Fibroblast of gingiva (primary cell): ENCODE measurements at places on chromosomes 5 and 9.

DNA sequence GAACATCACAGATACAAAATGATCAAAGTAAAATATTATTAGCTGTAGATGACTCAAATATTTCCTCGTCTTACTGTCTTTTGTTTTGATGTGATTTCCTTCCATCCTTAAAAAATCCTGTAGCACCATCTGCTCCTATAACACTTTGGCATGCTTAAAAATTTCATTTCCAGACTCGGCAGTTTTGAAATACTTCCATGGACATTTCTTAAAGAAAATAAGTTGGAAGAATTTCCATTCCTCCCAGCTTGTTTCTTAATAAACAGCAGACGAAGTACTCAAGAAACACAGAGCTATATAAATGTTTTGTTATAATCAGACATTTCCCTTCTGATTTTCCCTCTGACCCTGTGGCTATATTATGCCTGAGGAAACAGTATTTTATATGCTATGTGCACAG lies 41.2 kb upstream of the SVEP1 start:
- DNase-seq: peak; percentile 67

DNA sequence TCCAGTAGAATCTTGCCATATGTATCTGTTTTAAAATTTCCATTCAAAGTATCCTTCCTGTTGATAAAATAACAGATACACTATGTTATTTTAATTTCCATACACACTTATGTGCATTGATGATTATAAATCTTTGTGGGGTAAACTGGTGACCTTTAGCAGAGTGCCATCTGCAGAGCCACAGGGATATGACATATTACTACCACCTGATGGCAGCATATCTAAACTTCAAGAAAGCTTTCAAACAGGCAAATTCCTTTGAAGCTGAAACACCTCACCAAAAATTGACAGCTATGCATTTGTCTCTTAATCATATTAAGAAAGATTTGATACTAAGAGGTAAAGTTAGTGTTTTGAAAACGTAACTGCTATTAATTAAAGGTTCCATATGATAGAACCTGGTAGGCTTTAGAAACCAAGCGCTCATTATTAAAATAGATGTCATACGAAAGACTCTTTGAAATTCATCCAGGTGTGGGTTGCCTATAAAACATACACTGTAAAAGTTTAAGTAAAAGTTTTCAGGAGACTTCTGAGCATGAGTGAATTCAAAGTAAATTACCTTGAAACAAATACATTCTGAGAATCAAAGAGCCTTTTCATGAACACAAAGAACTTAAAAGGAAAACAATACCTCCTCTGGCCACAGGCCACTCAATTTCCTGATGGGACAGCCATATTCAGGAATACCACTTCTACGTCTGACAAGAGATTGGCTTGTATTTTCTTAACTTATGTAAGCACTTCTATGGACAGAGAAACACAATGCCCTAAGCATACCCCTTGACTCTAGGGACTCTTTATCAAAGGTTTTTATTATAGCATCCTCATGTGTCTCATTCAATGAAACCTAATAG lies 93.3 kb downstream of the KIAA0825 start:
- peak; percentile 41 for DNase-seq

GRCh38 chr5:60700416-60700757 lies 421 bp upstream of the DEPDC1B start:
- no peak for DNase-seq

DNA sequence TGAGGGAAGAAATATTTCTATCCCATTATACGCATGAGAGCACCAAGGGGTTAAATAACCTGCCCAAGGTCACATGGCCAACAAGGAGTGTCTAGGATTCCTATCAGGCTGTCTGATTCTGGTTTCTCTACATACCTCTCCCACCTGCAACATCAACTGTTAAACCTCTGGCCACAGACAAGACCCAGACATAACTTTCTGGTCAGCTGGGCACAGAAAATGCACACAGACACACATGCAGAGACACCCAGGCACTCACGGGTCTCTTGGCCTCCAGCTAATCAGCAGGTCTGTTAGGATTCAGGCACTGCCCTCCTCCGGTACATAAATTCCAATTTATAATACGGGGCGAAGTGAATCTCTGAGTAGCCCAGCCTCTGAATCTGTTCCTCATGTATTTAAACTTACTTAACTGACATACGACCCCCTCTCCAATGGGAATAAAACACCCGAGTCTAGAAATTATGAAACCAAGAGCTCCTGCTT lies 1.5 kb downstream of the SEPTIN8 start:
- no peak for DNase-seq

DNA sequence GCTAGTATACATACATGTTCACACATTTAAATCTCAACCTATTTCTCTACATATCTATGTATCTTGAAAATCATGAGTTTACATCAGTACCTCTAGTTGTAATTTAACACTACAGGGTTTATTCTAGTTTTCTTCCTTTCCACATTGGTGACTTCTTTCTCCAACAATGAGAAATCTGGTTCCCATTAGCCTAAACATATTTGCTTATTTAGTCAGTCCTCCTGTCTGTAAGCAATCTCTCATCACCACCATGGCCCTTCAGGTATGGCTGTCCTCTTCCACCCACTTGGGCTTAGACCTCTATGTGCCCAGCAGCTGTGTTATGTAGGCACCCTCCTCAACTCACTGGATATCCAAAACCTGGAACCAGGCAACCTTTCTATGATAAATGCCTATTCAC lies 8.0 kb upstream of the SPATA31D1 start:
- DNase-seq: peak; percentile 43

DNA sequence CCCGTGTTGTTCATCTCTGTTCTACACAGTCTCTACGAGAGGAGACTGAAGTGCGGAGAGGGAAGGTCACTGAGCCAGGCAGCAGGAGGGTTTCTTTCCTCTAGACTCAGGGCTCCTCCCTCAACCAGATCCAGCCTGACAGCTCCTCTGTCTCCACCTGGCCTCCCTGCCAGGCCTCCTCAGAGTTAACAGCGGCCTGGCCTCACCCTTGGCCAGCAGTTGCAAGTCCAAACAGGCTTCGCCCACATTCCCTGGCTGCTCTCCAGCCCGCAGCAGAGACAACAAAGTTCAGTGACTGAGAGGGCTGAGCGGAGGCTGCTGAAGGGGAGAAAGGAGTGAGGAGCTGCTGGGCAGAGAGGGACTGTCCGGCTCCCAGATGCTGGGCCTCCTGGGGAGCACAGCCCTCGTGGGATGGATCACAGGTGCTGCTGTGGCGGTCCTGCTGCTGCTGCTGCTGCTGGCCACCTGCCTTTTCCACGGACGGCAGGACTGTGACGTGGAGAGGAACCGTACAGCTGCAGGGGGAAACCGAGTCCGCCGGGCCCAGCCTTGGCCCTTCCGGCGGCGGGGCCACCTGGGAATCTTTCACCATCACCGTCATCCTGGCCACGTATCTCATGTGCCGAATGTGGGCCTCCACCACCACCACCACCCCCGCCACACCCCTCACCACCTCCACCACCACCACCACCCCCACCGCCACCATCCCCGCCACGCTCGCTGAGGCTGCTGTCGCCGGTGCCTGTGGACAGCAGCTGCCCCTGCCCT lies at the start of gene HRCT1:
Gene HRCT1 (plus strand): TSS at position 291 of the 768 bp plus-strand sequence. CDS start 86 bp downstream, at position 377.
- peak; percentile 93 for DNase-seq

- DNase-seq: no peak
These were observed 551.6 kb downstream of the PRDM9 start for GRCh38 chr5:24059006-24059405.

DNA sequence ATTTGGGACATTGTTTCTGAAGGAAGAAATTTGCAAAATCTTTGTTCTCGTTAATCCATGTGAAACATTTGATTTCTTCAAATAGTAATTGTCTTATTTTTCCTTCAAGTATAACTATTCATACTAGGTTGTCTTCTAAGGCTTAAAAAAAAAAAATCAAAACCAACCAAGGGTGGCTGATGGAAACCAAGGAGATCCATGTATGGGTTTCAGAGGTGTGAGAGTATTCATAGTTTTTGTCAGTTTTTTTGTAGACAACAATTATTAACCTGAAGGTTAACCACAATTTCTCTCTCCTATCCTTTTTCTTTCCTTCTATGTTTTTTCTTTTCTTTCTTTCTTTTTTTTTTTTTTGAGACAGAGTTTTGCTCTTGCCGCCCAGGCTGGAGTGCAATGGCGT lies 35.4 kb downstream of the KDM4C start:
- DNase-seq: no peak

DNA sequence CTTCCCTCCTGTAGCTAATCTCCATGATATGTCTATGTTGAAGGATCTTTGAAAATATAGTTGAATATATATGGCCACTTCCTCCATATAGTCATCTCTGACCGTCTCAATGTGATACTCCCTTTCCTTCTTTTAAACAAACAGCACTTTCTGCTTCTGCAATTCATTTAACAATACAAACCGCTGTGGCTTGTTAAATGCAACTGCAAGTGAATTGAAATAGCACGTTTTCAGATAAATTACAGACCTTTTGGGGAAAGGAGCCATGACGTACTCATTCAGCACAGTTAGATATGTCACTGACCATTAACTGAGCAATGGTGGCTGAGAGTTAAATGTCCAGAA lies 82.5 kb downstream of the FBXO38 start:
- DNase-seq: no peak

DNA sequence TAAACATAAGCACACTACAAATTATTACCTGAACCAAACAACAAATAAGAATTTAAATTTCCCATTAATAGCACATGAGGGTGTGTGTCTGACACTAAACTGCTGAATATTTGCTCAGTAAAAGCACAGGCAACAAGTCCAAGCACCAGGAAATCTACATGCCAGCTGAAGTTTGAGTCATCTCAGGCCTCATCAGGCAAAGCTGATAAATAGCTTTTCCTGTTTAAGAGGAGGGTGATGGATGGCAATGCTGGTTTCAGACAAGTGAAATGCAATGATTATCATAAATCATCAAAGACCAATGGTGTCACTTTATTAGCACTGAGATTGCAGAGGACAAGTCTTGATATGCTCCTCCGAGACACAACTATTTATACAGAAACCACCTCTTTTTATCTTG lies 1668.0 kb upstream of the C9orf72 start:
- no peak for DNase-seq

DNA sequence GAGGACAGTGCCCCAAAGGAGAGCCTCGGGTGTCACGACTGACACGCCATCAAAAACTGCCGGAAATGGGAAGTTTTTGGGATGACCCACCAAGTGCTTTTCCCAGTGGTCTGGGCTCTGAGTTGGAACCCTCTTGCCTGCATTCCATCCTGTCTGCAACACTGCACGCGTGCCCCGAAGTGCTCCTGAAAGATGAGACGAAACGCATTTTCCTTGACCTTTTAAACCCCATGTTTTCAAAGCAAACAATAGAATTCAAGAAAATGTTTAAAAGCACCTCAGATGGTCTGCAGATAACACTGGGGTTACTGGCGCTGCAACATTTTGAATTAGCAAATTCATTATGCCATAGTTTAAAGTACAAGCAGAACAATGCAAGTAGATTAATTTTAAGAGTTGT lies 92.9 kb downstream of the ANKRD18A start:
- no peak for DNase-seq

GRCh38 chr9:122058051-122058450 lies 35.1 kb downstream of the TTLL11 start:
- DNase-seq: no peak

DNA sequence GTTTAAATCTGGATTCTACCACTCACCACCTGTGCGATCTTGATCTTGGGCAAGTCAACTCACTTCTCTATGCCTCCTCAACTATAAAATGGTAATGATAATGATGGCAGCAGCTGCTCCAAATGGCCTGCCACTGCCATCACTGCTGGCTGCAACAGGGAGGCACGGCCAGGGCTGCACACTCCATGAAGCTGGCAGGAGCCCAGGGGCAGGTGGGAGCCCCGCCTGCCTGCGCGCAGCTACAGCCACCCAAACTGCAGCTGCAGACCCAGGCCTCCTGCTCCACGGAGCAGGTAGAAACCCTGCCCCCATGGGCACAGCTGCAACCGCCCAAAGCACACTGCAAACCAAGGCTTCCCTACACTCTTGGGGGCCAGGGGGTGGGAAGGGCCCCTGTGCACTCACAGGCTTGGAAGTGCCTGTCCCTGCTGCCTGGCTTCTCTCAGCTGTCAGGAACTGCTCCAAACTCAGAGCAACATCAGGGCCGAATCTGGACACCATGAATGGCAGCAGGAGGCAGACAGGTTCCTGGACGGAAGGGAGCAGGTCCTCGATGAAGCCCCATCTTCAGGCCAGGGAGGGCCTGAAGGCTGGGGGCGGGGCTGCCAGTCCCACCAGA lies 57.6 kb downstream of the PRELID2 start:
- DNase-seq: no peak

- DNase-seq: no peak
These were observed 21.4 kb downstream of the SLC22A4 start for GRCh38 chr5:132315529-132316067.

GRCh38 chr5:173848986-173849596 lies 39.1 kb upstream of the CPEB4 start:
- DNase-seq: no peak

GRCh38 chr9:12464910-12465512 lies 228.2 kb upstream of the TYRP1 start:
- no peak for DNase-seq

GRCh38 chr9:119091074-119091473 lies 278.2 kb downstream of the BRINP1 start:
- no peak for DNase-seq

DNA sequence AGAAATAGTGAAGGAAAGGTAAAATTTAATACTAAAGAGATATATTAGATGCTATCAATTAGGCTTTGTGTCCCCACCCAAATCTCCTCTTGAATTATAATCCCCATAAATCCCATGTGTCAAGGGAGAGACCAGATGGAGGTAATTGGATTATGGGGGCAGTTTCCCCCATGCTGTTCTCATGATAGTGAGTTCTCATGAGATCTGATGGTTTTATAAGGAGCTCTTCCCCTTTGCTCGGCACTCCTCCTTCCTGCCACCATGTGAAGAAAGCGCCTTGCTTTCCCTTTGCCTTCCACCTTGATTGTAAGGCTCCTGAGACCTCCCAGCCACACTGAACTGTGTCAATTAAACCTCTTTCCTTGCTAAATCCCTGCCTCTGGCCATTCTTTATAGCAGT lies 697.0 kb upstream of the RGMB start:
- DNase-seq: no peak

- no peak for DNase-seq
These were observed 143.0 kb downstream of the XRCC4 start for GRCh38 chr5:83220331-83220730.

GRCh38 chr5:9681706-9682105 lies 51.6 kb upstream of the TAS2R1 start:
- no peak for DNase-seq

GRCh38 chr9:87547671-87548081 lies 50.0 kb downstream of the DAPK1 start:
- DNase-seq: no peak

DNA sequence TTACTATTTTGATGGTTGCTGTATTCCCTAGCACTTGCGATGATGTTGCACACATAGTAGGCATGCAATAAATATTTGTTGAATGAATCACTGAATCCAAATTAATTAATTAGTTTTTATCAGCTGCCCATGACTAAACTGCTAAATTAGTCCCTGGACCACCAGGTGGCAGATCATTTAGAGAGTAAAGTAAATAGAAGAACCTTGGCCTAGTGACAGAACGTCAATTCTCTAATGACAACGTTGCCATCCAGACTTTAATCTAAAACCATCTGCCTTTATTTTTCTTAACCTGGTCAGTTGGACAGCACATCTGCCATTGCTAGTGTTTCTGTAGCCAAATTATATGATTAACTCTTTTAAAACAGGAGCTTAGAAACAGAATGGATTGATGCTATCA lies 457.5 kb downstream of the KIF4B start:
- DNase-seq: no peak
